ENCODE measurements at places on chromosomes 13 and 19. TPM values are rescaled to one million over a fixed set of nuclear protein-coding genes. Genes with fewer than 3 reads are reported as not detected.

DNA sequence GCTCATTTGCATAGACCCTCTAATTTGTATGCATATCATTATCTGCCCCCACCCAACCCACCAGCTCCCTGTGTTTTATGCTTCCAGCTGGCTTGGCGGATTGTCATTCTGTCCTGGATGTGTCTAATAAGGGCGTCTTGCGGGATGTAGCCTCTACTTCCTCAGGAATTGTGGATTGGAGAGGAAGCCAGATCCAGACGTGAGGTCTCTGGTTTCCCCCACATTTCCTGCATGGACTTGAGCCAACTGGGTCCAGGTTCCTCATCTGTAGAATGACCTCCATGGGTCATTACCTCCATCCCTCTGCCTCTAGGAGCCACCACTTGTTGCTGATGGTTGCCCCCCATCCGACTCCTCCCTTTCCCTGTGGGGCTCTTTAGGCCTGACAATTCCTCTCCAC, 7.3 kb downstream of the TNFSF14 start:
- no peaks in the 10 kb centered on the region for H3K36me3 ChIP-seq
- peaks cover 24% of the 10 kb centered on the region for H3K27me3 ChIP-seq
- no peak overlapping the region for H3K27ac ChIP-seq
- no peaks in the 10 kb centered on the region for H3K4me1 ChIP-seq

GRCh38 chr13:90049989-90050671, 1297.4 kb upstream of the MIR17HG start:
- H3K4me1 ChIP-seq, result no peaks in the 10 kb centered on the region
- no peak for DNase-seq
- H3K36me3 ChIP-seq, result no peaks in the 10 kb centered on the region
- no peak overlapping the region for H3K27ac ChIP-seq
- no peak overlapping the region for H3K4me3 ChIP-seq

- no peaks in the 10 kb centered on the region for H3K36me3 ChIP-seq
- no peak overlapping the region for H3K4me3 ChIP-seq
- H3K27ac ChIP-seq, result peak overlapping the region; percentile 65
- peak; percentile 71 for DNase-seq
- peaks cover 15% of the 10 kb centered on the region for H3K4me1 ChIP-seq
These were observed 7.0 kb upstream of the ZNF444 start for GRCh38 chr19:56133858-56134653.

DNA sequence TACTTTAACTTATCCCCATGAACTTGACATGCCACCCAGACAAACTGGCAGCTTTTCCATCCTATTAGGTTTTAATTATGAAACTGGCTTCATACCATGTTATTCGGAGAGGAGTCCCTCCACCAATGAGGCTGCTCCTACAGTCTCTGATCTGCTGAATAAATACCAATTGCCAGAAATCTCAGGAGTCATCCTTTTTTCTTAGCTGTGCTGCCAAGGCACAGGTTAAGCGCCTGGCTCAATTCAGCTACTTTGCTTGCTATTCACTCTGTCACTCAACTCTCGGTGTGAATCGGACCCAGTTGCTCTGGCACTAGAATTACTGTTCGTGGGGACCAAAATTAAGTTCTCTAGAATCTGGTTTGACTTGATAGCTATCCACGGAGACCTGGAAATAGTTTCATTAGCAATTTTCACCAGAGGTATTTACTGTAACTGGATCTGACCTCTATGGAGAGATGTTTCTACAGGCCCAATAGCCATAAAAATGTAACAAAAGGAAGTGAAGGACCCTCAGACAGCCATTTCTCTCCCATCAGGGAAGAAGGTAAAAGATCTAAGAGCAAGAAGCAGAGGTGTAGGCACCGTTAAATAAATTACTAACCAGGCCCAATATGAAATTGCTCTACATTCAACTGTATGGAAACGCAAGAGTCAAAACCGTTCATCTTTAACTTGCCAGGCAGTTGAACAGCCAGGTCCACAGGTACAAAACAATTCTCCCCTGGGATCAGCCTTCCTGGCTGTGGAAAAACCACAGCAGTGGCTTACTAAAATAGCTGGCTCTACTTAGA, 5.4 kb downstream of the ZC3H4 start:
- H3K4me3 ChIP-seq, result no peak overlapping the region
- peaks cover 5% of the 10 kb centered on the region for H3K36me3 ChIP-seq
- H3K27ac ChIP-seq, result peak overlapping the region; percentile 67
- peaks cover 52% of the 10 kb centered on the region for H3K4me1 ChIP-seq
- H3K27me3 ChIP-seq, result no peaks in the 10 kb centered on the region

GRCh38 chr19:3851254-3852176, 17.3 kb downstream of the ZFR2 start:
- no peak overlapping the region for H3K27ac ChIP-seq

- no peak overlapping the region for H3K27ac ChIP-seq
- DNase-seq, result no peak
- no peaks in the 10 kb centered on the region for H3K36me3 ChIP-seq
- H3K4me3 ChIP-seq, result no peak overlapping the region
- H3K4me1 ChIP-seq, result no peaks in the 10 kb centered on the region
These were observed 690.8 kb upstream of the ARGLU1 start for GRCh38 chr13:107258599-107259187.

The IFI30 gene
- total RNA-seq, result 682 TPM

The KCNRG gene
- total RNA-seq, result 2.7 TPM

The KCNJ14 gene
- total RNA-seq, result 0.71 TPM

The FFAR3 gene
- not detected for total RNA-seq

The FXYD7 gene
- total RNA-seq, result not detected

The KLK15 gene
- total RNA-seq, result not detected

The SWSAP1 gene
- 3.6 TPM for total RNA-seq

The ZNF682 gene
- 4.6 TPM for total RNA-seq

Measured in lower lobe of right lung (tissue), 2 donors.